DMS79 treated with DMSO at 0.1 percent for 48 hours (cell line): ENCODE measurements at places on chromosomes 7 and 10.

GRCh38 chr7:134212576-134213546, 85.7 kb downstream of the LRGUK start:
- DNase-seq = no peak

- no peak for DNase-seq
Observed at GRCh38 chr10:62175251-62175650, 93.4 kb downstream of the RTKN2 start.

- DNase-seq = no peak
Observed at GRCh38 chr7:132757783-132758182, 181.5 kb upstream of the PLXNA4 start.

DNA sequence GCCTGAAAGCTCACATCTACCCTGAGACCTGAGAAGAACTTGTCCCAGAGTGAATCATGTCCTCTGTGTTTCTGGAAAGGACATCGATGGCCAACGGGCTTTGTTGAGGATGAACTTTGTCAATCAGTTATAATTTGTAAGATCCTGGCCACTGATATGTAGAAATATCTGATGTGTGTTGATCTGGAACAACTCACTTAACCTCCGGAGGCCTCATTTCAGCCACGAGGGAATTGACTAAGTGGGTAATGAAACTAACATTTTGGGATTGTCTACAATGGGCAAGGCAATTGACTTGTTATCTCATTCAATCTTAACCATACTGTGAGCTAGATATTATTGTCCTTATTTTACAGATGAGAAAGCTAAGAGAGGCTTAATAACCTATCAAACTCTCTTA, 468.1 kb upstream of the NRP1 start:
- DNase-seq = no peak

DNA sequence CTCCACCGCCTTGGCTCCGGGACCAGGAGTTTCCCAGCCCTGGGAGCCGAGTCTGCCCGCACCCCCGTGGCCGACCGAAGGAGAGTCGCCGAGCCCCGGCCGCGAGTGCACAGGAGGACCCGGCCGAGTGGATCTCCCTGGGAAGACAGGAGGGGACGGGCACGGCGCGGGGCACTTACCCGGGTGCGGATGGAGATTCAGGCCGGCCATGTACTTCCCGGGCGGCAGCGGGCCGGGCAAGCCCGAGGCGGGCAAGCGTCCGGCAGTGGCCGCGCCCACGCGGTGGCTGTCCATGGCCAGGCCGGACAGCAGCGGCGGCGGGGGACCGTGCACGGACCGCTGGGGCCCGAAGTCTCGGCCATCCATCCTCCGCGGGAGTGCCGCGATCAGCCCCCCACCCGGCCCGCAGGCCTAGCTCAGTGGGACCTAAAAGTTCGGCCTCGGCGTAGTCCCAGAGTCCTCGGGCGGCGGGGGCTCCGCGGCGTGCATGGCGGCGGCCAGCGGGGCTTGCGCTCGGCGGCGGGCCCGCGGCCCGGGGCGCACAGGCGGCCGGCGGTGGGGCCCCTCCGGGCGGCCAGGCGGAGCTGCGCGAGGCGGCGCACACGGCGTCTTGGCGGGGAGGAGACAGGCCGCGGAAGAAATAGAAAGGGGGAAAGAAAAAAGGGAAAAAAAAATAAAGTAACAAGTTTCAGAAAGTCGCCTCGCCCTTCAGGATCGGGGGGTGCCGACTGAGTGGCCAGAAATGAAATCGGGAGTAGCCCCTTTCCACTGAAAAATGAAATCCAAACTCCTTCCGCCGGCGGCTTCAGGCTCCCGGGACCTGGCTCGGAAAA, 2.5 kb downstream of the TNRC18 start:
- no peak for DNase-seq

GRCh38 chr10:17453373-17454091, 863 bp downstream of the ST8SIA6 start:
- DNase-seq = no peak
